ENCODE measurements at places on chromosomes 4 and X.

DNA sequence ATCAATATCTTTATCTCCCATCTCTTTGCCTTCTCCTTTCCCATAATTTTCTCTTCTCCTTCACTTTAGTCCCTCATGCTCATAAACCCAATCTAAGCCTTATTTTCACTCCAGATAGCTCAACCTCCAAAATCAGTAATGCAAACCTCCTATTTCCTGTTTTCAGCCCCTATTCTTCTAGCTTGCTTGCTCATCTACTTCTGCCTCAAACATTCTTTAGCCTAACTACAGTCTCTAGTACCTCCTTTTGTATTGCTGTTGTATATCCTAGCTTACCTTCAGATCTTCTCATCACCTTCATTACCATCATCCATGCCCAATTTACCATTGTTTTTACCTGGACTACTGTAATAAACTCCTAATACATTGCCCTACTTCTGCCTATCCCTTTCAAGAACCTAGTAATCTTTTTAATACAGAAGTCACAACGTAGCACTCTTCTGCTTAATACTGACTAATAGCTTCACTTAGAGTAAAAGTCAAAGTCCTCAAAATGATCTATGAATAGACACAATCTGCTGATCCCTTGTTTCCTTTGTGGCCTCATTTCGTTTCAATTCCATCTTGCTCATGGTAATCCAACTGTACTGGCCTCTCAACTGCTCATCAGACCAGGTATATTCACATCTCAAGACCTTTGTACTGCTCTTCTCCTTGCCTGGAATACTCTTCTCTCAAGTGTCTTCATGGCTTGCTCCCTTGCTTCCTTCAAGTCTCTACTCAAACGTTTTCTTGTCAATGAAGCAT lies 123.4 kb downstream of the FAM13A start:
- no peak for DNase-seq

GRCh38 chr4:87382116-87382515 lies 8.9 kb downstream of the HSD17B11 start:
- DNase-seq, result no peak

- DNase-seq, result peak; percentile 14
Measured at GRCh38 chrX:106201502-106202178, 33.5 kb downstream of the PWWP3B start.

DNA sequence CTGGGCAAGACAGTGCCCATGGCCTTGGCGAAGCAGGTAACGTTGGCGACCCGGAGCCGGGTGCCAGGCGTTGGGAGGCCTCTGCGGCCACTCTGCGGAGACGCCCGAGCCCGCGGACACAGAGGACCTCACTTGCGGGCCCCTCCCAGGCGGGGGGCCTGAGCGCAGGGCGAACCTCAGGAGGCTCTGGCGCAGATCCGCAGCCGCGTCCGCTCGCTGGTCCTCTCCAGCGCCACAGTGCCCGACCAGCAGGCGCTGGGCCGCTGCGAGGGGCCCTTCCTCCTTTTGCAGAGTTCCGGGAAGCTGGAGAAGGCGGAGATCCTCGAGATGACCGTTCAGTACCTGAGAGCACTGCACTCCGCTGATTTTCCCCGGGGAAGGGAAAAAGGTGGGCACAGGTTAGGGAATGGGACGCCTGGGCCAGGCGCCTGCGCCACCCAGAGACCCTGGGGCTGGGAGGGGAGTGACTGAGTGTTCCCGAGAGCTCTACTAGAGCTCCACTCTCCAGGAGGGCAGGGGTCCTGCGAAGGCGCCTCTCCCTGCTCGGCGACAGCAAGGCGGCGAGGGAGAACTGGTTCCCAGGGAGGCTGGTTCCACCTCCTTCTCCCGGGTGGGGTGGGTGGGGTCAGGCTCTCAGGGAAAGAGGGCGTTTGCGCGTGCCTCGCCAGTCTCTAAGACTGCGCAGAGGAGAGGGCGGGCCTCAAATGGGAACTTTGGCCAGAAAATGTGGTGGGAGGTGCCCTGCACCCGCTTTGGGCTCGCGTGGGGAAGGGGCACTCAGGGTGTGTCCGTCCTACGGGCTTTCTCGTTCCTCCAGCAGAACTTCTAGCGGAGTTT lies 1.4 kb downstream of the HELT start:
- DNase-seq, result peak; percentile 76

GRCh38 chr4:113880240-113881028 lies 99.0 kb downstream of the ARSJ start:
- no peak for DNase-seq

DNA sequence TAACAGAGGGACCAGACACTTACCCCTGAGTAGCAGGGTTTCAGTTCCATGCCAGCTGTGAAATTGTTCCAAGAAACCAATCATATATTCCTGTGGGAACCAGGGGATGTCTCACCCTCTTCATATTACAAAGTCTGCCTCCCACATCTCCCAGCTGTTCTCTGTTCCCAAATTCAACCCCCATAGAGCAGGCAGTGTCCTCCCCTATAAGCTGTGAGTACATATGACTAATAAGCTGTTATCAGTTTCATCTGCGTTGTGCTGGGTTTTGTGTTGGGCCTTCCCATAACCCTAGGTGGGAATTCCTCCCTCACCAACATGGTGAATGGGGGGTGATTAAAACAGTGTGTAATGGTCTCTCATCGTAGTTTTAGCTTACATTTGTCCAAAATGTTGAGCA lies 41.0 kb downstream of the CEP44 start:
- DNase-seq, result no peak

DNA sequence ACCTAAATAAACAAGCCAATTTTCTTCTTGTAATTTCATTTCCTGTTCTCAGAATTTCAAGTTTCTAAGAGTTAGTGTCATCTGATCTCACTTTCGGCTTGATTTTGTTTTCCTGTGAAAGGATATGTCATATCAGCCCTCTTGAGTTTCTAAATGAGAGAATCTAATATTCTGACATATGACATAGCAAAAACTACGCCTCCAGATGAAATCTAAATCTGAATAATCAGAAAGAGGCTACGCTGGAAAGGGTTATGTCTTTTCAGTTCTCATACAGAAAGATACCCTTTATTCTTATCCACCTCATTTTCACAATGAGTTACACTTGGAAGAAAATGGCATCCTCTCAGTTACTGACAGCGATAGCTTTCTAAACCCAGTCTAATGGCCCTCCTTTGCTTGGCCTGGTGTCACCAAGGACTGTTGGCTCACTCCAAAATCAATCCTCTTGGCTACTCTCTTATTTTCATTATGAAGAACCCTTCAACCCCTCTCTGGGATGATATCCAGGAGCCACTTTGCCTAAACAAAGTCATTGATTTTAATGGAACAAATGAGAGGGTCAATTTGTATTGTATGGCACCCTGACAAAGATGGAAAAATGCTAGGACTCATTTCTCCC lies 65.6 kb downstream of the ASB9 start:
- no peak for DNase-seq

DNA sequence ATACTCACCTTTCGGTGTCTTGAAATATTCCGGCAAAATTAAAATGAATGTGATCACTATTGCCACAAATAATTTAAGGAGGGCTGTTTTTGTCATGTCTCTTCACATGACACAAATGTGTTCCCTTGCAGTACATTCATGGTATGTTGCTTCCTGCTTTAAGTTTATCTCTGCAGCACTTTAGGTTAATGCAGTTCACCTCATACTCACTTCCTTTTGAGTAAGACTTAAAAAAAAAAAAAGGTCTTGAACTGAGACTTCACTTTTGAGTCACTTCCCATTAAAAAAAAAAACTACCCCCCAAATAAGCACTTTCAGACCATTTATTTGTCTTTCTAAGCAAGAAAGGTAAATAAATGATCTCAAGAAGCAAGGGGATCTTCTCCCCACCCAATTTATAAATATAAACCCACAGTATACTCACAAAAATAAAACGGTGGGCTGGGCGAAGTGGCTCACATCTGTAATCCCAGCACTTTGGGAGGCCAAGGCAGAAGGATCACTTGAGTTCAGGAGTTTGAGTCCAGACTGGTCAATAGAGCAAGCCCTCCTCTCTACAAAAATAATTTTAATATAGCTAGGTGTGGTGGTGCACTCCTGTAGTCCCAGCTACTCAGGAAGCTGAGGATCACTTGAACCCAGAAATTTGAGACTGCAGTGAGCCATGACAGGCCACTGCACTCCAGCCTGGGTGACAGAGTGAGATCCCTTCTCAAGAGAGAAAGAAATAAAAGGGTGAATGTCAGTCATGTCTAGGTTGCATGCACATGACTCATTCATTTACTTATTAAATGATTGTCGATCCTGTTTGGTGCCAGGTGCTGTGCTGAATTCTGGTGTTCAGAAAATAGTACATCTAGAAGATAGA lies at the start of gene TMEM156:
TMEM156 (minus strand) TSS at position 192 of the 868 bp plus-strand sequence; CDS start at position 96, 96 bp downstream.
- DNase-seq, result no peak

- DNase-seq, result no peak
Measured at GRCh38 chr4:165489786-165490185, 111.0 kb downstream of the CPE start.

- DNase-seq, result no peak
Measured at GRCh38 chr4:1655081-1655480, 29.0 kb downstream of the FAM53A start.

DNA sequence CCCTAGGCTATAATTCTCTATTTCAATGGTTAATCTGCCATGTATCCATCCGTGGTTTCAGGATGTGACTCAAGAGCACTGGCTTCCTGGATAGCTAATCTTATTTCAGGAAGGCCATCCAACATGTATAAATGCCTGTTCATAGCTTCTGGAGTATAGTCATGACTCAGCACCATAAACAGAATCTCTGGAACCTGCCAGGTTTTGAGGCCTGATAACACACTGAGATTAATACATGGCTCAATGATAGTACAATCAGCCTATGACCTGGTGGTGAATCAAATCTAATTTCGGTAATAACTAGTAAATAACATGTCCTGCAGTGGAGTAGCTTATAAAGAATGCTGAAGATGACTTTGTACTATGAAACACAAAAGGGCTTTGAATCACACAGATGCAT lies 5.7 kb upstream of the IL13RA2 start:
- DNase-seq, result no peak

DNA sequence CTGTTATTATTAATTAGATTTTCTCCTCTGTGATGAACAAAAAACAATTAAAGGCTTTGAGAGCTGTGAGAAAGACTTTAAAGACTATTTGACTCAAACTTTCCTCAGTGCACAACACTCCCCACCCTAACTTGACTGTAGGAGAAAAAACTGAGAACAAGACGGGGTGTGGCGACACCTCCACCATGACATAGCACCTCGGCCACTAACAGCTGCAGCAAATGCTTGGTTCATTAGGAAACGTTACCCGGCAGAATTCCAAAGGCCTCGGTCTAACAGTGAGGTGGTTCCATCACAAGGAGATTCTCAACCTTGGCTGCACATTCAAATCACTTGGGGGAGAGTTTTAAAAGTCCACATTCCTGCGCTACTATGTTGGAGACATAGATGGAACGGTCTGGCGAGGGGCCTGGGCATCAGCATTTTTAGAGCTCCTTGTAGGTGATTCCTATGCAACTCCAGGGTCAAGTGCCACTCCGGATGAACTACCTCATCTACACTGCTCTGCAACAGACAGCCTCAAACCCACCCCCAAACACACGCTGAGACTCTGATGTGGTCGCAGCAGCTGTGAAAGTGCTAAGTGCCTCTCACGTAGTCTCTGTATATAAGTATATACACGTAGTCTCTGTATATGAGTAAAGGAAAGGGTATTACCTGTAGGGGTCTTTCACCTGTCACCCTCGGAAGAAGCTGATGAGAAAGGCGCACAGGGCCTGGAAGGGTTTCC lies 1.0 kb downstream of the FGFBP2 start:
- no peak for DNase-seq

DNA sequence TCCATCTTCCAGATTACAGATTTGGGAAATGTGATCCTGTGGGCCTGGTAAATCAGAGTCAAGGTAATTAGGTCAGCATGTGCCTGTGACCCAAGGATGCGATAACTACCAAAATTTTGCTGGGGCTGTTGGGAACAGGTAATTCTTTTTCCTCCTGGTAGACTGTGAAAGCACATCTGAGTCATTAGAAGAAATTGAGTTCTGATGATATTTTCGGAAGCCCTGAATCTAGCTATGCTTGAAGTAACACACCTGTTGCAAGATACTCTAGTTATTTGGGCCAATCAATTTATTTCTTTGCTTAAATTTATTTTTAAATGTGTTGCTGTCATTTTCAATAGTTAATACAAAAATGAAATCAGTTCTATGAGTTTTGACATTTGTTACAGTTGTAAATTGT lies 903.6 kb downstream of the RPA4 start:
- no peak for DNase-seq
